ENCODE measurements at places on chromosomes 2 and 18.

DNA sequence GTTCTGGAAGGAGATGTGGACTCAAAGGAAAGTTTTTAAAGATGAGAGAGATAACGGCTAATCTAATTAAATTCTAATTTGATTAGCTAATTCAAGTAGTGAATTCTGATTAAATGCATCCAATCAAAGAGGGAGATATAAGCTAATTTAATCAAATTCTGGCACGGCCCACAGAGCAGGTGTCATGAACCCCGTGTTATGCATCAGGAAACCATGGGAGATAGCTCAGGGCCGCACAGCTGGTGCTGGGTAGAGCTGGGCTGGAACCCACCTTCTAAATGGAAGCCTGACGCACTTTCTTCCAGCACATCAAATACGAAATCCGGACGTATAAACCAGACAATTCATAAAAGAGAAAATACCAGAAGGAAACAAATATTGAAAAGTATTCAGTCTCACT is 57.2 kb downstream of the GREB1 start:
- no peak for DNase-seq

DNA sequence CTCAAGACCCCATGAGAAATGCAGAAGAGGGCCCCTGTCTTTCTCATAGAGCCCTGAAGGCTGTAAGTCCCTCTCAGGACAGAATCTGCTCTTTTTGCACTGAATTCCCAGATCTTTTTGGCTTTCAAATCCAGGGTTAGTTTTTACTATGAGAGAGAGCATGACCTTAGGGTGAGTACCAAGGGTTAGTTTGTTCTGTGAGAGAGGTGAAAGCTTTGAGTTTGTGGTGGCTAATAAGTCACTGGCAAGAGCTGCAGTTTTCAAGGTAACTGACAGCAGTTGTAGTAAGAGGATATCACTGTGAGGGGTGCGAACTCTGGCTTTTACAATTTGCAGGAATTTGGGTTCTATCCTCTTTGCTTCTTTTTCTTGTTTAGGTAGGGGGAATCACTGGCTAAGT is 248.4 kb upstream of the KCNH7 start:
- DNase-seq = no peak

DNA sequence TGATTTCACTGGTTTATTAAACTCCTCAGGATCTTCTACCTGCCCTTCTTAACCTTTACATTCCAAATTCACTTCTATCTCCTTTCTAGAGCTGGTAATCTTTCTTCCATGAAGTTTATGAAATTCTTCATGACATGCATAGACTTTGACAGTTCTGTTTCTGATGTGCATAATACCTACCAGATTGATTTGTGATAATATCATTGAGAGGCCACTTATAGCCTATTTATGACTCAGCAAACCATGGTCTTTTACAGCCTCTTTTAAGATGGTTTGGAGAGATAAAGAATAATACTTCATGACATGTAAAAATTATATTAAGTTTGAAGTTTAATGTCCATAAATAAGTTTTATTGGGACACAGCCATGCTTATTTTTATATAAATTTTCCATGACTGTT is 14.0 kb downstream of the SCN2A start:
- DNase-seq = no peak

GRCh38 chr2:173159791-173160463 is 84.3 kb downstream of the MAP3K20 start:
- DNase-seq = no peak

DNA sequence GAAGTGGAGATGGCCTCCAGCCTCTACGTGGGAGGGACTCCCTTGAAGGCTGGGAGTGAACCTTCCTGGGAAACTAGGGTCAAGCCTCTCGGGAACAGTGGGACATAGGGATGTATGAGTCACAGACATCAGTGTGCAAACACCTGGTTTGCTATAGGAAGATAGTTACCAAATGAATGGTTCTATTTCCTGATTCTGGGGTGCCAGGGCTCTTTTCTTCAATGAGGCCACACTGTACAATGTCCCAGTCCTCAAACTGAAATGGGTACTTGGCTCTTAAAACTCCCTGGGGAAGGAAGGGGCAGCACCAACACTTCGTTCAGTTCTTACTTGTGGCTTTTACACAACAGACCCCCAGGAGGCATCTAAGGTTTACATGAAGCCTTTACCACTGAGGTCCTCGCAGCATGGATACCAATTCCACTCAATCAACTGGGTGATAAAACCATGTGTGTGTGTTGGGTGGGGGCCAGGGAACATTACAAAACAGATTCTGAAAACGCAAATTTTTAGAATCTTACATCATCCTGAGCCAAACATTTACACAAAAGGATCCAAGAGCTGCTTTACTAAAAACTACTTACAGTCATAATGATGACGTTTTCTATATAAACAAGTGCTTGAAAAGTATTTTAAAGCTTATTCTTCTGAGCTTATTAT is 10.4 kb downstream of the ERFE start:
- DNase-seq = no peak

- DNase-seq = no peak
Measured at GRCh38 chr2:33123216-33123615, 176.5 kb downstream of the LTBP1 start.

DNA sequence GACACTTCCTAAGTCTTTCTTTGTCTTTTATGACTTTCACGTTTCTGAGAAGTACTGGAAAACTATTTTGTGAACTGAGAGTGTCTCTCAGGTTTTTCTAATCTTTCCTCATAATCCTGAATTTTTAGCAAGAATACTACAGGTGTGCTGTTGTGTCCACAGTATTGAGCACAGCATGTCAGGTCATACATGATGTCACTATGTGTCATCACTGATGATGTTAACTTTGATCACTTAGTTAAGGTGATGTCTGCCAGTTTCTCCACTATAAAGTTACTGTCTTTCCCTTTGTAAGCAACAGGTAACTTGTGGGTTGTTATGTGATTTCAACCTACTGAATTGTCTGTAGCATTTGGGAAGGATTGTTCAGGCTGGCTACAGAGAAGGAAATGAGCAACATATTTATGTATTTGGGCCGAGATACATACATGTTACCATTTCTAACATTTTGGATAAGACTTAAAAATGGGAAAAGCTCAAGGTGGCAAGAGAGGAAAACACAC is 11.1 kb downstream of the MATN3 start:
- DNase-seq = no peak

DNA sequence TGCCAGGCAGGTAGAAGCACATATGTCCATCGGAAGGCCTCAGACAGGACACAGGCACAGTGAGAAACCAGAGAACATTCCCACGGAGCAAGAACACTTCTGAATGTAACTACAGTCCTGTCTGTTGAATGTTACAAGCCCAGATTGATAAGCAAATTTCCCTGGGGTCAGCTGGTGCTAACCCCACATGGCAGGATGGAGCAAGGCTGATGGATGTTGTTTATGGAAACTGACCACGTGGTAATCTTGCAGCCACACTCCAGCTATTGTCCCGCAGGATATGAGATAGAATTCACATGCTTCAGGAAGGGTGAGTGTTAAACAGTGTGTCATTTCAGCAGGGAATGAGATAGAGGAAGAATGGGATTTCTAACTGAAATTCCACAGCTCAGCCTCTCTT is 138.8 kb upstream of the COPS8 start:
- DNase-seq = no peak

GRCh38 chr2:84904717-84905174 is 710 bp upstream of the TMSB10 start:
- peak; percentile 63 for DNase-seq

DNA sequence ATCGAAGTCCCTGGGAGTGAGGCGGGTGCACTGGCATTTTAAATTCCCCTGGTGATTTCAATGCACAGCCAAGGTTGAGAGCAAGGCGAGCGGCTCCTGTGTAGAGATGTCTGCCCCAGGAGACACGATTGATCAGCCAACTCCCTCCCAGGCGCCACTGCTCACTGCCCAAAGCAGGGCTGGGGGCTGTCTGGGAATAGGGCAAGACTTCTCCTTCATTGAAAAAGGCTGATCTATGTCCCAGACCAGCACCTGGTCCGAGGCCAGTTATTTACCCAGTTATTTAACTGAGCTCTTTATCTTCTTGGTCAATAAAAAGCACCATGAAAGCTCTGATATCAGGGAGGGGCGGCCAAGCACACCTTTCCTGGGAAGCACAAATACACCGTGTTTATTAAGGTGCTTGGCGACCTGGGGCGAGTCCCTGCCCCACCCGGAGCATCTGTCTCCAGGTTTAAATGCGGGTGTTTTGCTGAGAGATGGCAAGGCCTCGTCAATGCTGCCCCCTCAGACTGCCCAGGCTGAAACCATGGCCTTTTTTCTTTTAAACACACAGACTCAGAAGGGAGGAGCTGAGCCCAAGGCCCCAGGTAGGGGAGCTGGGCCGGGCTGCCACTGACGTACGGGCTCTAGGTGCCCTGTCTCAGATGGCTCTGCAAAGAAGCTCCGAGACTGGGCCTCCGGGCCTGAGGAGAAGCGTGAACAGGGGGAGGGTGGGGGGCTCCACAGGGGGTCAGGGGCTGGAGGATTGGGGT is 73.9 kb upstream of the HPCAL1 start:
- DNase-seq = no peak
